ENCODE measurements at places on chromosomes 4 and X. TPM values are rescaled to one million over a fixed set of nuclear protein-coding genes. Genes with fewer than 3 reads are reported as not detected.

GUCY1B1 gene
- 34.9 TPM for total RNA-seq

TAF7L gene
- not detected for total RNA-seq

TCEAL3 gene
- 11.3 TPM for total RNA-seq

ADGRA3 gene
- 2.2 TPM for total RNA-seq

RXFP1 gene
- total RNA-seq, result 0.75 TPM

MAGEB2 gene
- total RNA-seq, result not detected

- no peak overlapping the region for H3K4me3 ChIP-seq
- DNase-seq, result no peak
- H3K4me1 ChIP-seq, result no peaks in the 10 kb centered on the region
- H3K27me3 ChIP-seq, result no peaks in the 10 kb centered on the region
- H3K27ac ChIP-seq, result no peak overlapping the region
Measured at GRCh38 chrX:13307041-13307440, 12.8 kb downstream of the ATXN3L start.

DNA sequence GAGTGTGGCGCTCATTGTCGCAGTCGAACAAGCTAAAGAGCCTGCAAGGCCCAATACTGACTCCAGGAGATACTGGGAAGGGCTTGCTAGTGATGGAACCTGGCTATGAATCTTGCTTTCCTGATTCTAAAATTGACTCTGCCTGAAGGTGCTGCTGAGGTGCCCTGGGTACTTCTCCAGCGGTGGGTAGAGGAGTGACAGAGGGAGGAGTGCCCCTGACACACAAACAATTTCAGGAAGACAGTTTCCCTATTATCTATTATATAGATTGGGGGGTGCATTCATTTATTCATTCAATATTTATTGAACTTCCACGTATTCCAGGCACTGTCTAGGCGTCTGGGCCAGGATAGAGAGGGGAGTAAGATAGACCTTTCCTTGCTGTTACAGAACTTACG, 339.2 kb upstream of the GATB start:
- H3K36me3 ChIP-seq, result no peaks in the 10 kb centered on the region
- no peaks in the 10 kb centered on the region for H3K4me1 ChIP-seq
- H3K27ac ChIP-seq, result no peak overlapping the region
- H3K27me3 ChIP-seq, result no peaks in the 10 kb centered on the region
- no peak overlapping the region for H3K4me3 ChIP-seq

- no peaks in the 10 kb centered on the region for H3K36me3 ChIP-seq
- H3K27me3 ChIP-seq, result no peaks in the 10 kb centered on the region
- H3K4me1 ChIP-seq, result no peaks in the 10 kb centered on the region
- H3K4me3 ChIP-seq, result no peak overlapping the region
- DNase-seq, result no peak
- H3K27ac ChIP-seq, result no peak overlapping the region
Measured at GRCh38 chr4:154439224-154439623, 52.4 kb downstream of the DCHS2 start.

DNA sequence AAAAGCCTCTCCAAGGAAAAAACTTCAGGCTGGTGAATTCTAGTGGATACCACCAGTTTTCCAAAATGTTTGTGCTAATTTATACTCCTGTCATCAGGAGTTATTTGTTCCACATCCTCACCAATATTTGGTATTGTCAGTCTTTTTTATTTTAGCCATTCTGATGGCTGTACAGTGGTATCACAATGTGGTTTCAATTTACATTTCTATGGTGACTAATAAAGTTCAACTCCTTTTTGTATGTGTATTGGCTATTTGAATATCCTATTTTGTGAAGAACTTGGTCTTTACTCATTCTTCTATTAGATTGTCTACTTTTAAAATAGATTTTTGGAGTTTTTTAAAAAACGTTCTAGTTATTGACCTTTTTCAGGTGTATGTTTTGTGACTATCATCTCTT, 33.0 kb upstream of the FRAS1 start:
- H3K27ac ChIP-seq, result no peak overlapping the region
- no peaks in the 10 kb centered on the region for H3K36me3 ChIP-seq

DNA sequence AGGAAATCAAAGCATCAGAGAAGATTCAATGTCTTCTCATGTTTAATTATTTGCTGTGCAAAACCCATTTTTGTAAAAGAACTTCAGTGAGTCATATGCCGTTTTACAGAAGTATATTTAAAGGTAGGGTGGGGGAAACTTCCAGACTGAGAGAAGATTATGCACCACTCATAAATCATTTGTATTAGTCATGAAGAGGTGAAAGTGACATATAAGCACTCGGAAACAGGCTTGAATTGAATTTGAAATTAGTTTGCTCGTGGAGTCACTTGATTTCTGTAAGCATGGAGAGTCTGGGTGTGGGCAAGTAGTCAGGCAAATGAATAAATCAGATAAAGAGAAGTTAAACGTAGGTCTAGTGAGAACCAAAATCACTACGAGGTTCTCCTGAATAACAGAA, 335.1 kb downstream of the ANK2 start:
- no peaks in the 10 kb centered on the region for H3K27me3 ChIP-seq
- peaks cover 9% of the 10 kb centered on the region for H3K4me1 ChIP-seq
- DNase-seq, result no peak

DNA sequence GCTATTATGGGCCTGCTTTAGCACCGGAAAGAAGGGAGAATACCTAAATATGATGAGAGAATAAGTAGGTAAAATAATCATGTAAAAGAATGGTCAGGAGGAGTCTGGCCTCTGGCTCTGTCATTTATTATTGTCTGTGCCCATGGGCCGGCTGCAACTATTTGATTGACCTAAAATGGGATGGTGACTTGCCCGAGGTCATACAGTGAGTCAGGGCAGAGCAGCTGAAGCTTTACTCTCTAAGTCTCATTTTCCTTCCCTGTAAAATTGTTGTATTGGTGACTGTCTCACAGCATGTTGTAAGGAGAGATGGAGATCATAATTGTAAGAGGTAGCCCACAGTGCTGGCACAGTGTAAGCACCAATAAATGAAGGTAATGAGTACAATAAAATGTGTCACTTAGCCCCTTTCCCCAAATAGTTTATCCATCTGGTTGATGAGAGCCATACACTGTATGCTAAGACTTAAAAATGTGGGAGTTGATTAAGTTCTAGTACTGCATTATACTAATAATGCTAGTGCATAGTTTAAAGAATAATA, 39.6 kb downstream of the RUFY3 start:
- H3K4me3 ChIP-seq, result no peak overlapping the region
- H3K27me3 ChIP-seq, result no peaks in the 10 kb centered on the region
- H3K4me1 ChIP-seq, result no peaks in the 10 kb centered on the region
- no peak overlapping the region for H3K27ac ChIP-seq
- peaks cover 39% of the 10 kb centered on the region for H3K36me3 ChIP-seq
- DNase-seq, result no peak

GRCh38 chrX:117990438-117990837, 126.2 kb downstream of the KLHL13 start:
- H3K4me3 ChIP-seq, result no peak overlapping the region
- H3K4me1 ChIP-seq, result no peaks in the 10 kb centered on the region
- H3K27ac ChIP-seq, result no peak overlapping the region
- H3K27me3 ChIP-seq, result no peaks in the 10 kb centered on the region
- H3K36me3 ChIP-seq, result no peaks in the 10 kb centered on the region
- DNase-seq, result no peak

DNA sequence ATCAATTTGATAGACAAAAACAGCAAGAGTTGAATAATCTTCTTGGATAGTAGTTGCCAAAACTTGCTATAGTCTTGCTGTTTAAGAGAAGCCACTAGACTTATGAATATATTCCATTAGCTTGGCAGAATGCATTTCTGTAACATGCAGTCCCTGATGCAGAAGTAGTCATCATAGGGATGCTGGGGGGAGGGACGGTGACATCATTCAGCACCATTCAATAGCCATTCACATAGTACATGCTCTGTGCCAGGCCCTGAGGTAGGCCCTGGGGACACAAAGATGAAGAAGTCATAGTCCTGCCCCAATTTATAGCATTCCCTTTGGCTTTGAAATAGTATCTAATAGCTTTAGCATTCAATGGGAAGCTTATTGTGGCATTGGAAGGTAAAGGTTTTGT, 185.5 kb upstream of the AFF2 start:
- no peak overlapping the region for H3K4me3 ChIP-seq
- DNase-seq, result no peak
- H3K27me3 ChIP-seq, result no peaks in the 10 kb centered on the region
- H3K4me1 ChIP-seq, result no peaks in the 10 kb centered on the region
- H3K36me3 ChIP-seq, result no peaks in the 10 kb centered on the region
- H3K27ac ChIP-seq, result no peak overlapping the region

DNA sequence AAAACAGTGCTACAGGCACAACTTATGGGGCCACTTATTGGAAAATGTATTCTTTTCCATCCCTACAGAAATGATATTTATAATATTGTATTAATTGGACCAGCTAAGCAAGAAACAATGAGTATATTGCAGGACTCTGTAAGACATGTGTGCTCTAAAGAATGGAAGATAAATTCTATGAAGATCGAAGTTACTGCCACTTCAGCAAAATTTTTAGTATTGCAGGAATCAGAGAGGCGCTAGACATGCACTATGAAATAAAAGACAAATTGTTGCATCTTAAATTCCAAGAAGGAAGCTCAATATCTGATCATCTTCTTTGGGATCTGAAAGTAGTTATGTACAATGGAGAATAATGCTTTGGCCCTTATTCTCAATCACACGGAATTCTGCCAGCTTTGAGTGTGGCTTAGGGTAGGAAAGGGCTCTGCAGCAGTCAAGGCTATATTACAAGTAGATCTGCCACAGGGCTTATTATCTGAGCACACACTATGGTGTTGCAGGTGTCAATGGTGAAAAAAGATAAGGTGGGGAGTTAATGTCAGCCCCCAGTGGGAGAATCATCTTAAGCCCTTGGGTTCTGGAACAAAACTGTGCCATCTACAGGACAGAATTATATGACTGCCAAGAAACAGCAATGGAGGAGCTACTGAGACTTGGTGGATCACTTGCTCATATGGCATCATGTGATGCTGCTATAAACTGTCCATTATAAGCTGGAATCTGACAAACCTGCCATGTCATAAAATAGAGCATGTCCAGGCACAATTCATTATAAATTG, 334.0 kb upstream of the NDST3 start:
- H3K4me3 ChIP-seq, result no peak overlapping the region
- H3K27me3 ChIP-seq, result no peaks in the 10 kb centered on the region
- no peak for DNase-seq
- no peak overlapping the region for H3K27ac ChIP-seq

GRCh38 chrX:46125111-46125510, 420.1 kb downstream of the ZNF674 start:
- H3K27me3 ChIP-seq, result no peaks in the 10 kb centered on the region
- no peak overlapping the region for H3K27ac ChIP-seq
- no peaks in the 10 kb centered on the region for H3K4me1 ChIP-seq
- H3K36me3 ChIP-seq, result no peaks in the 10 kb centered on the region

GRCh38 chr4:7854216-7854615, 85.4 kb downstream of the AFAP1 start:
- no peak for DNase-seq
- H3K36me3 ChIP-seq, result peaks cover 6% of the 10 kb centered on the region
- no peak overlapping the region for H3K27ac ChIP-seq
- H3K27me3 ChIP-seq, result no peaks in the 10 kb centered on the region
- no peak overlapping the region for H3K4me3 ChIP-seq

DNA sequence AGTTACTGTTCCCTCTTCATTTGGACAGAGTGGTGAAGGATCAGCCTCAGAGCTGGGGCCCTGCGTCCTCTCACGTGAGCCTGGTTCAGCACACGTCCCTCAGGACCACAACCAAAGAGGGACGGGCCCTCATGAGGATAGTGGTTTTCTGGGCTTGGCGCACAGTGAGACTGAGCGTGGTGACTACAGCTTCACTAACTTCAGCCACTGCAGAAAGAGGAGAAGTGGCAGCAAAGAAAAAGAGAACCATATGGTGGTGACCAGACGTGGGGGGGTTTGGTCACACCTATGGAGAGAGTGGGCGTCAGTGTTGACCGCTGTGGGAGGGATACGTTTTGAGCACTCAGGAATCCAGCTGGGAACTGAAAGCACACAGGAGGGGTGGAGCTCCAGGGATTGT, 21.8 kb upstream of the TNIP3 start:
- H3K4me3 ChIP-seq, result no peak overlapping the region
- H3K4me1 ChIP-seq, result no peaks in the 10 kb centered on the region

DNA sequence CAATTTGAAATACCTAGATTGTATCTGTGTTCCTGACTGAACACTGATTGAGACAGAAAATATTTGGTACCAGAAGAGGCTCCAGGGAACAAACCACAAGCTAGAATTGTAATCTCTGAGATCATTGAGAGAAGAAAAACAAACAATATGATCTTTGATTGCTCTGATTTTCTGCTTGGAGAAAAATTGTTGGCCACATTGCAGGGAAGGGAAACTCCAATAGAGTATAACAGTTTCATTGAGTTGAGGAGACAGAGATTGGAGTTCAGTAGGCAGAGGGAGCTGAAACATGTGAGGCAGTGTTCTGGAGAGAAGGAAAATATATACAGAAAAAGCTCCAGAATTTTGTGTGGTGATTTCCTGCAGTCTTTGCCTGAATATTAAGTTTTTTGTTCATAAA, 158.2 kb downstream of the C4orf33 start:
- no peak overlapping the region for H3K4me3 ChIP-seq
- no peaks in the 10 kb centered on the region for H3K27me3 ChIP-seq
- no peaks in the 10 kb centered on the region for H3K36me3 ChIP-seq
- no peaks in the 10 kb centered on the region for H3K4me1 ChIP-seq
- H3K27ac ChIP-seq, result no peak overlapping the region

DNA sequence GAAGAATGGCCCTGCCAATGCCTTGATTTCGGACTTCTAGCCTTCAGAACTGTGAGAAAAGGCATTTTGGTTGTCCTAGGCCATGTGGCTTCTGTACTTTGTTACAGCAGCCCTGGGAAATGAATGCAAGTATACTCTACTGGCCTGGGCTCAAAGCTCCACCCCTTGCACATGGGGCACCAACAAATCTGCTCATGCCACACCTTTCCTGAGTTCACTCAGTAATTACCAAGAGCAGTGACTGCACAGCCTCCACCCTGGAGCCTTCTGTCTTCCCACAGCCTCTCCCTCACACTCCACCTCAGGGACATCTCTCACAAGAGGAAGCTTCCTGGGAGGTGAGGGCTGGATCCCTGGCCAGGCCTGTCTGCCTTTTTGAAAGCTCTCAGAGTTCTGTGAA, 29.1 kb upstream of the GAB1 start:
- peaks cover 3% of the 10 kb centered on the region for H3K4me1 ChIP-seq
- no peaks in the 10 kb centered on the region for H3K36me3 ChIP-seq
- H3K27me3 ChIP-seq, result no peaks in the 10 kb centered on the region
- H3K4me3 ChIP-seq, result no peak overlapping the region
- no peak overlapping the region for H3K27ac ChIP-seq
- no peak for DNase-seq

DNA sequence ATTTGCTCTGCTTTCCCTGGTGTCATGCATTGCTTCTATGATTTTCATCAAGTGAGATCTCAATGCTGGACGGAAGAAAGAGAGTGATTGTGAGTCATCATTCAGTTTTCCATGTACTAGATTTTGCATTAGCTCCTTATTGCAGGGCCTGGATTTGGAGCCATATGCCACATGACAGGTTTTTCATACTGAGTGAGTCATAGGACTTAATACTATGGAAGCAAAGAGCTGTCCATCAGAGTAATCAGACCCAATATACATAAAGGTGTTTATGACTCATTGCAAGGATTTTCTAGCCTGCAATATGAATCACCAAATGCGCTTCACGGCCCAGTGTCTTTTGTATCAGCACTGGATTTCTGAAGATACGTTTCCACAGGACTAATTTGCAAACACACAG, 11.2 kb upstream of the TFDP3 start:
- H3K27ac ChIP-seq, result no peak overlapping the region
- H3K4me1 ChIP-seq, result no peaks in the 10 kb centered on the region
- no peaks in the 10 kb centered on the region for H3K36me3 ChIP-seq
- H3K27me3 ChIP-seq, result no peaks in the 10 kb centered on the region

GRCh38 chr4:654871-655463, 19.1 kb downstream of the ATP5ME start:
- H3K27me3 ChIP-seq, result no peaks in the 10 kb centered on the region
- no peaks in the 10 kb centered on the region for H3K36me3 ChIP-seq
- H3K27ac ChIP-seq, result no peak overlapping the region
- no peak overlapping the region for H3K4me3 ChIP-seq
